ENCODE measurements at places on chromosomes 6 and 20. TPM values are rescaled to one million over a fixed set of nuclear protein-coding genes. Genes with fewer than 3 reads are reported as not detected.
A peak's percentile ranks its signal among the peaks of the same experiment; 100 is the strongest.

DNA sequence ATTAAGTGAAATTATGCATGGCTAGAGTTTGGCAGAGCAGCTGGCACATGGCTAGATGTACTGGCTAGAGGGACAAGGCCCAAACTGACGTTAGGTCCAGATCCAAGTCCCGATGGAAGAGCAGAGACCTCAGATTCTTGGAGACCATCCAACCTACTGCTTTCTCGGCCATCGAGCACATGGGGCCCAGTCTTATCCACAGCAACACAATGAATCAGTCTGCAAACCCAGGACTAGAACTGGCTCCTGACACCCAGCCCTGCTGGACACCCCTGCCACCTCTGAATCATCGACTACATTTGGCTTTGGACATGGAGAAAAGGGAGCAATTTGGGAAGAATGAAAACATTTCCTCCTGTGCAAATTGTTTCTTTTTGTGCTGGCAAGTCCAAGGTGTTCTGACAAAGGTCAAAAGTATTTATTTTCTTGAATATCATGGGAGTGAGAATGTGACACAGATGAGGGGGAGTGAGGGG is 23.9 kb upstream of the YWHAB start:
- DNase-seq: peak; percentile 69

DNA sequence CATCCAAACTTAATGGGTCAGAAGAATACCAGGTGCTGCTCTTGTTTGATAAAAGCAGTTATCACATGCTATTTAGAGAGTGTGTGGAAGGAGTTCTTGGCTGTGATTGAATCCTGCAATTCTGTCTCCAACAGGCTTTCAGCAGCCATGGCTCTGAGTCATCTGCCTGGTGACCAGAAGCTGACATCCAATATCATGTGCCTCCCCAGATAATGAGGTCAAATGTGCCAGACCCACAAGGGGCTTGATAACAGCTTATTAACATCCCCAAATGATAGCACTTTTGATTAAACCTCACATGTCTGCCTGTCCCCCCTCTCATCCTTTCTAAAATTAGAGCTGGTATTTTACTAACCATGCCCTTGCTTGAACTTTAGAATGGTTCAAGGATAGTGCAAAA is 175.7 kb upstream of the PLN start:
- DNase-seq: peak; percentile 48

DNA sequence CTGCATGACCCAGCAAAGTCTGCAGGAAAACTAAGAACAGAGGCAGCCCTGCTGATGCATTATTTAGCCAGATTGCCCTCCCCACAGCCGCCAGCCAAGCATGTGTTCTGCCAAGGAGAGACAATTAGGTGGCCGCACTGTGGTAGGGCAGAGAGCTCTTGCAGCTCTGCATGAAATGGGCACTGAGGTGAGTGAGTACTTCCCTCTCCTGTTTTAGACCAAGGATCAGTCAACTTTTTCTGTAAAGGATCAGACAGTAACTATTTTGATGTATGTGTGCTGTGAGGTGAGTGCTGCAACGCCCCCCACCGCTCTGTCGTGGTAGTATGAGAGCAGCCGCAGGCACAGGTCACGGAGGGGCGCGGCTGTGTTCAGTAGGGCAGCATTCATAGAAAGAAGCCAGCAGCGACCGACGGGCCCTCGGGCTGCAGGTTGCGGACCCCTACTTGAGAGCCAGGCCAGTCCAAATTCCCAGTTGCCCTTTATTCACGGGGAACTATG is 23.8 kb upstream of the FAM50B start:
- DNase-seq: peak; percentile 87

DNA sequence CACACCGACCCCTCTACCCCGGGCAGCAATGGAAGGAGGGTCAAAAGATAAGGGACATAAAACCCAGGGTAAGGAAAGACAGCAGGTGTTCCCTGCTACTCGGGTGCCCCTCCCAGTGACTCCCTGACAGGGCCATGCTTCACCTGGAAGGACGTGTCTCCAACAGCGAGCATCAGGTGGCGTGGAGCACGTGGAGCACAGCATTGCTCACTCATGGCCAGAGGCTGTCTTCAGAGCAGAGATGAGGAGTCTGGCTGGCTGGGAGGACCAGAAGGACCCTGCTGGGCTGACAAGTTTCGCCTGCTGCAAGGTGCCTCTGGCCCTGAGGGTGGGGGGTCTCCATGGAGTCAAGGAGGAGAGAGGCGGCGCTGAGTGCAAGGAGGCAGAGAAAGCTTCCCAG is 15.3 kb upstream of the CDH22 start:
- DNase-seq: no peak

DNA sequence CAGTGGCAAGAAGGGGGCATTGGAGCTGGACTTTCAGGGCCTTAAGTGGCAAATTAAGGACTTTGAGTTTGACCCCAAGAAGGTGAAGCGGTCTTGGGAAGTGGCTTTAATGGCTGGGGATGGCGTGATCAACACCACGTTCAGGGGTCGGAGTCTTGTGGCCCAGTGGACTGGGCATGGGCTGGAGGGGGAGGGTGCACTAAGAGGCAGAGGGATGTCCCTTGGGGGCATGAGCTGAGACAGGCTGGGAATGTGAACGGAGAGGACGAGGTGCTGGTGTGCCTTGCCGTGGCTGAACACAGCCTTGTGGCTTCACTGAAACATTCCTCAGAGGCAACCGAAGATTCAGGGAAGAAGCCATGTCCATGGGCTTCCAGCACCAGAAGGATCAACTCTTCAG is 227.0 kb downstream of the SYNDIG1 start:
- no peak for DNase-seq

DNA sequence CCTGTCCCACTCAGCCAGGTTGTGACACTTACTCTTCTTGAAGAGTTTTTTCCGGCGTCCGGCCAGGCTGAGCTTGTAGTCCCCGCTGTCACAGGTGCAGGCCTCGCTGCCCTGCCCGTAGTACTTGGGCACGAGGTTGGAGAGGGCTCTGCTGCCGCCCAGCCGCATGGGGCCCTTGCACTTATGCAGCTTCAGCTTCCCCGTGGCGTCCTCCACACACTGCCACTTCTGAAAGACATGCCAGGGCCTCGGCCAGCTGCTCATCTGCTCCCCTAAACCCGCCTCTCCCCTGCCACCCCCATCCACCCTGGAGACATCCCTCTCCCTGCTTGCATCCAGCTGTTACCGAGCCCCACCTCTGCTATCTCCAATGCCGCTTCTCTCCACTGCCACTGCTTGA is 113.1 kb downstream of the SULF2 start:
- no peak for DNase-seq

DNA sequence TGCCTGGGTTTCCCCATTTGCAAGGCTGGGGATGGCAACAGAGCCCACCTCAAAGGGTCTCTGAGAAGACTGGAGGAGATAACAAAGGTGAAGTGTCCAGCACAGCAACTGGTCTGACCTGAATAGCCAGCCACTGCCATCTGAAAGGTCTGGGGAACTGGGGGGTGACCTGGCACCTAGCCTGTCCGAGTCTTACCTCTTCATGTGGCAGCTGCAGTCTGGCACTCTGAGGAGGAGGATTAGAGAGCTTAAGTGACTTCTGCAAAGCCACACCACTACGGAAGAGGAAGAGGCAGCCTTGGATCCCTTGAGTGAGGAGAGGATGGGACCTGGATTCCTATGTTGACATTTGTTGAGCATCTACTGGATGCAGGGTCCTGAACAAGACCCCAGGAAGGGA is 22.2 kb downstream of the C20orf203 start:
- no peak for DNase-seq

DNA sequence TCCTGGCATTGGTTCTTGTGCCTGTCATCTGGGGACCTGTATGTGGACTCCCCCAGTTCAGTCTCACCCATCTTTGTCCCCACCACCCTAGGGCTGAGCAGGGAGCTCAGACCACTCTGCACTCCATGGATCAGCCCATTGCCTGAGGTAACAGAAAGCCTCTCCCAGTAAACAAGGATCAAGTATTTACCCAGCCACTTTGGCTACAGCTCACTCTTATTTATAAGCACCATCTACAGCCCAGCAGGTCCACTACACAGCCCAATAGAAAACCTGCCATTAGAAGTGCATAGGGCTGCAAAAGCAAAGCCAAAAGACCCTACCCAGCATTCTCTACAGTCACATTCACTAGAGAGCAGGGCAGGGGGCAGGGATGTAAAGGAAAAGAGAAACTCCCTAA is 335.0 kb upstream of the SYNCRIP start:
- no peak for DNase-seq

- no peak for DNase-seq
These were observed 14.0 kb upstream of the SERPINB9 start for GRCh38 chr6:2917065-2917464.

- DNase-seq: no peak
These were observed 2.2 kb upstream of the UBD start for GRCh38 chr6:29561606-29562181.

DNA sequence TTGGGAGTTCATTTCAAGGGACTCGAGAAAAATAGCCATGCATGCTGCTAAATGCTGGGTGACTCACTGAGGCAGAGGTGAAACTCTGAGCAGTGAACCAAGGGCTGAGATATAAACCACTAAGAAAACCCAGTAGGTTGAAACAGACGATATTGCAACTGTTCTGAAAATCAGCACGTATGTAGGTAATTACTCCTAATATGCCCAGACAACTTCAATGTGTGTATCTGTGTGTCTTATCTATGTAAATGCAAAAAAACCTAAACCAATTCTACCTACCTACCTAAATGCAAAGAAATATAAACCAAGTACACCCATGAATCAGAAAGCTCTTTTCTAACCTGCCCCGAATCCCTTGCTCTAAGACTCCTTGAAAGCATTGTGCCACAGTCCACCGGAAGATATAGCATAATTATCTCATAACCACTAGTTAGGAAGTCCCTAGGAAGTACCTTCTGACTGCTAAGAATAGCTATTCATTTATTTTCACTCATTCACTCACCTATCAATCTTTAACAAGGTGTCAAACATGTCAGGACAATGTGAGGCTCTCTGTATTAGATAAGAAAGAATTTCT is 458.7 kb upstream of the RUNX2 start:
- DNase-seq: no peak

- DNase-seq: no peak
These were observed 304.2 kb downstream of the LRFN2 start for GRCh38 chr6:40282986-40283385.

DNA sequence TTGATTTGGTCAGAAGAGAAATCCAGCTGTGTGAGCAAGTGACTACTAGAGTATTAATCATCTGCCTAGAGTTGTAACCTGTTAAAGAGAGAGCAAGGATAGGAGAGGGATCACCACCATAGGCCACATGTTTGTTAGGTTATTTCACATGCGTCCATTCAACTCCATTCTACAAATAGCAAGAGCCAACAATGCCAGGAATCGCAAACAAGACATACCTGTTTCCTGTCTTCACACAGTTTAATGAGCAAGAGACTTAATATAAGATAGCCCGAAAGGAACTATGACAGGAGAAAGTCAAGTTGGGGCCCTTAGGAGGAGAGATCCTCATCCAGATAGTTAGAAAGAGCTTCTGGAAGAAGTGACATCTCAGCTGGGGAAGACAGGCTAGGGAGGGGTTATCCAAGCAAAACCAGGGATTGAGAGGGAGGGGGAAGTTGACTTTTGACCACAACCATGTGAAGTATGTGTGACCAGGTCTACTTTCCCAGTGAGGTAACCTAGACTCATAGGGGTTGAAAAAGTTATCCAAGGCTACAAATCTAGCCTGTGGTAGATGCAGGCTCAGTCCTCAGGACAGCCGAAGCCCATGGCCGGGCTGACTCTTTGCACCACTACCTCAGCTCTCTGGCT is 147.4 kb downstream of the ALDH8A1 start:
- DNase-seq: peak; percentile 66

- DNase-seq: no peak
These were observed 55.2 kb downstream of the EFHC1 start for GRCh38 chr6:52475307-52475706.

GRCh38 chr6:74259981-74260380 is 564.0 kb downstream of the CD109 start:
- DNase-seq: no peak

- no peak for DNase-seq
These were observed 10.5 kb downstream of the PLN start for GRCh38 chr6:118558464-118559217.

DNA sequence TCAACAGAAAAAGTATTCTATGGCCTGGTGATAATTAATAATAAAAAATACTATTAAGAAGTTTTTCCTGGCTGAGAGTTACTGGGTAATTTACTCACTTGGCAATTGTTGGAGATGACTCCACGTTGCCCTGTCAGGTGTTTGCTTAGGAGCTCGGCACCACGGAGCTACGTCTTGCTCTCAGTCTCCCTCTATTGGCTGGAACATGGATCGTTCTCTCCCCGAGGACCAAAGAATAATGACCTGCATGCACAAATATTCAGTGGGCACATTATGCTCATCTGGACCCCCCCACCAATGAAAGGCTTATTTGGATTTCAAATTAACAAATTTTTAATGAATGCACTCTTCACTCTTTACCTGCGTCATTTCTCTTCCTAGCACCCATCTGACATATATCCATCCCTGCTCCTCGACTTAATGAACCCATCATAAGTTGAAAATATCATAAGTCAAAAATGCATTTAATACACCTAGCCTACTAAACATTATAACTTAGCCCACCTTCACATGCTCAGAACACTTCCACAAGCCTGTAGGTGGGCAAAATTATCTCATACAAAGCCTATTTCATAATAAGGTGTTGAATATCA is 71.0 kb upstream of the CD83 start:
- DNase-seq: peak; percentile 59

- no peak for DNase-seq
These were observed 37.2 kb downstream of the TMEM14A start for GRCh38 chr6:52707963-52708680.

DNA sequence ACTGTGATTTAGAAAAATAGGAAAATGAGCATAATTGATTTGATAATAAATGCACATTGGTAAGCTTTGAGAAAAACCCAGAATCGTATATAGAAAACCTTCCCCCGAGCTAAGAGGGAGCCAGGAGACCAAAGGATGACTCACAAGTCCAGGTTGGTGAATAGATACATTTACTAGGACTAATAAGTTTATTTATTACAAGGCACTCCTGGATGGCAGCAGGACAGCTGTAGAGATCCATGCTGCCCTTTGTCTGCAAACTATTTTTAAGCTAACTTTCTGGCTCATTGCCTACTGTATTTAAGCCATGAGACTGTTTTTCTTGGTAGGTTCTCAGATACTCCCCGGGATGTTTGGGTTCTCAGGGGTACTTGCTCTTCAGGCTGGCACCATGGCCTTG is 13.4 kb downstream of the CASP8AP2 start:
- peak; percentile 50 for DNase-seq

ECT2L gene
- total RNA-seq: not detected

OR2H1 gene
- not detected for total RNA-seq

BMP5 gene
- not detected for total RNA-seq

DHX16 gene
- 36.1 TPM for total RNA-seq

MYB gene
- total RNA-seq: 4.1 TPM

SOX18 gene
- 1.9 TPM for total RNA-seq

GGT7 gene
- total RNA-seq: 0.55 TPM

MAN1A1 gene
- 6.3 TPM for total RNA-seq

TREML2 gene
- not detected for total RNA-seq

SMAP1 gene
- total RNA-seq: 22.3 TPM

GJA10 gene
- not detected for total RNA-seq

SPAG4 gene
- total RNA-seq: 7.1 TPM

FHL5 gene
- not detected for total RNA-seq

RPRD1B gene
- 13.5 TPM for total RNA-seq

Data from A172 (cell line).